ENCODE measurements at places on chromosomes 11 and 22. TPM values are rescaled to one million over a fixed set of nuclear protein-coding genes. Genes with fewer than 3 reads are reported as not detected.

GRCh38 chr22:46910624-46911023, 148.2 kb downstream of the TBC1D22A start:
- DNase-seq = no peak

- DNase-seq = no peak
These were observed 732.7 kb upstream of the TENM4 start for GRCh38 chr11:80173371-80174136.

DNA sequence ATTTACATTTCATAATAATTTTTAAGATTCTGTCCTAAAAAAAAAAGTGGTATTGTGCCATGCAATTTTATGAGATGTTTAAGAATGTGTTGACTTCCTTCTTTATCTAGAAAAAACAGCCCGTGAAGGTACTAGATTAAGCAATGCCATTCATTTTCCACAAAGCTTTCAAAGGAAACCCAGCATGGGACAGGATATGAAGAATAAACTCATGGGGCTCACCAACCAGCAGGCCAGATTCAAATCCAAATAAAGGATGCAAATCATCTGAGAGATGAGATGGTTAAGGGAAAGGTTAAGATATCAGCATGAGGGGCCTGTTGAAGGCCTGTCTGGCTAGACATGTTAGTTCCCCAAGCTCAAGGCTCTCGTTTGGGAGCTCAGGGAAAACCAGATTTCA, 199.1 kb downstream of the SWAP70 start:
- no peak for DNase-seq

DNA sequence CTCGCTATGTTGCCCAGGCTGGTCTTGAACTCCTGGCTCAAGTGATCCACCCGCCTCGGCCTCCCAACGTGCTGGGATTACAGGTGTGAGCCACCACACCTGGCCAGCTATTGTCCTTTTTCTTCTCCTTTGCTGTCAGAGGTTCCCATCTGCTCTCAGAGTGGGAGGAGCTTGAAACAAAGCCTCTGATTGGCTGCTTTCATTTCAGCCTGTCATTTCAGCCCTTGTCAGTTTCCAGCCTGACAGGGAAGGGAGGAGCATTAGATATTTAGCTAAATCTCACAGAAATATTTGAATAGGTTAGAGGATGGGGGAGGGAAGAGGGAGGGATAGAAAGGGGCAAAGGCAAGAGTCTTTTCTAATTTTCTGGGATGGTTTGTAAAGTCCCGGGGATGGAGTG, 8.7 kb downstream of the SLC22A6 start:
- DNase-seq = no peak

- DNase-seq = no peak
These were observed 2.1 kb upstream of the CCDC81 start for GRCh38 chr11:86372586-86372985.

GRCh38 chr22:46065691-46066454, 84.5 kb upstream of the PPARA start:
- no peak for DNase-seq

DNA sequence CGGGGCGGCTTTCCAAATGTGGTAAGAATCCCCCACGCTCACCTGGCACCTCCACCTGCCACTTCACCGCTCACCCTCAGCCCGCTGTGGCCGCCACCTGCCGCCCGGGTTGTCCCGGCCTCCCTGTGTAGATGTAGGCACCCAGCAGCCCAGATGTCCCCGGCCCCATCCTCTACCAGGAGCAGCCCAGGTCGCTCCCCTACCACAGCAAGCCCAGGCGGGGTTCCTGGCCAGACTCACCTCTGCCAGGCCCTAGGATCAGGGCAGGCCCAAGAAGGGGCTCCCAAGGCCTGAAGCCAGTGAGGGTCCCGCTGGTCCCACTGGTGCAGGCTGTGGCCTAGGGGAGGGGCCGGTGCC, 27.4 kb downstream of the MOB2 start:
- no peak for DNase-seq

DNA sequence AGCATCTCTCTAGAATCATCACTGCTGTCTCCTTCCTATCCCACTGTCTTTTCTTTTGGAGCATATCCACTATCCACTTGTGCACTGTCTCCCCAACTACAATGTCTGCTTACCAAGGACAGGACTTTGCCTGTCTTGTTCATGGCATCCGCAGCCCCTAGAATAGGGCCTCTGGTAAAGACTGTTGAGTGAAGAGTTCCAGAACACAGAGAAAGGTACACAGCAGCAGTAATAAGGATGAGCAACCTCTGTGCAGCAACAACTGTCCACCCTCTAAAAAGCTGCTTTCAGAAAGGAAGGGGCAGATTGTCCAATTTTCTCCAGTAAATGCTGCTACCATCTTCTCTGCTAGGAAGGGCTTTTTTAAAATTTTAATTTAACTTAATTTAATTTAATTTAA, 25.5 kb upstream of the BIRC3 start:
- no peak for DNase-seq

DNA sequence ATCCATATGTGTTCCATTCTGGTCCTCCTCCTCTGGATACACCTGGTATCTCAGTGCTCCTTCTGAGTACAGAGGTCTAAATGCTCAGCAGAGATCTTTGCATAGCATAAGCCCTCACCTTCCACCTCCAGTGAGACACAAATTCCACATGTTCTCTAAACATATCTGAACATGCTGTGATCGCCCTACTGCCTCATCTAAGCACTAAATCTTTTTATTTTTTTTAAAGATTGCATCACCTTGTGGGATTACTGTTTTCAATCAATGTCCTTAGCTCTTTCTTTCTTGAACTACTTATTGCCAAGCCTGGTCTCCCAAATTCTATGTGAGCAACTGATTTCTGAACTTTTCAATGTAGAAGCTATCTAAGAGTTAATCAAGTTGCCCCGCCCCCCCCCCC, 113.4 kb downstream of the TRPC6 start:
- DNase-seq = no peak

- no peak for DNase-seq
These were observed 83.2 kb upstream of the GAL start for GRCh38 chr11:68601147-68601546.

- no peak for DNase-seq
These were observed 39.3 kb downstream of the KCNJ4 start for GRCh38 chr22:38415561-38416321.

GRCh38 chr22:23388517-23388890, 191.6 kb downstream of the IGLL1 start:
- DNase-seq = no peak

- DNase-seq = no peak
These were observed 20.4 kb downstream of the MRGPRX4 start for GRCh38 chr11:18193010-18193409.

DNA sequence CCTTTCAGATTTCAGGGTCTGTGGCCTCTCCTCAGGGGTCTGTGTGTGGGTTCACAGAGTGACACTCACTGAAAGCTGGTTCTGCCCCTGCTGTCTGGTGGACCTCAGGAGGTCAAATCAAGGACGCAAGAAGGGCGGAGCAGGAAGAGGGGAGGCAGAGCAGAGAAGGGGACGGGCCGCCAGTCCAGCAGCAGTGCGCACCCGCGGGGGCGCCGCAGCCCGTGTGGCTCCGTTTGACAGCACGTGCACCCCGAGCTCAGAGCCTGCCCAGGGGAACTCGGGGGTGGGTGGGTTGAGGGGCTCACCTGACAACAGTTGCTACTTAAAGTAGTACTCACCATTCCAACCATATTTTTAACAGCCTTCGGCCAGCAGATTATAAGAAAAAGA, 71.4 kb upstream of the PITPNB start:
- no peak for DNase-seq

- DNase-seq = peak; percentile 7
These were observed 216.3 kb upstream of the TBCEL start for GRCh38 chr11:120807414-120808150.

- no peak for DNase-seq
These were observed 47.5 kb downstream of the PICALM start for GRCh38 chr11:86021377-86021776.

- DNase-seq = no peak
These were observed 598.6 kb downstream of the BUD13 start for GRCh38 chr11:116173941-116174911.

- DNase-seq = no peak
These were observed 6.2 kb downstream of the GLB1L3 start for GRCh38 chr11:134282121-134283045.

GRCh38 chr11:30346068-30346688, 23.3 kb downstream of the ARL14EP start:
- peak; percentile 10 for DNase-seq

DNA sequence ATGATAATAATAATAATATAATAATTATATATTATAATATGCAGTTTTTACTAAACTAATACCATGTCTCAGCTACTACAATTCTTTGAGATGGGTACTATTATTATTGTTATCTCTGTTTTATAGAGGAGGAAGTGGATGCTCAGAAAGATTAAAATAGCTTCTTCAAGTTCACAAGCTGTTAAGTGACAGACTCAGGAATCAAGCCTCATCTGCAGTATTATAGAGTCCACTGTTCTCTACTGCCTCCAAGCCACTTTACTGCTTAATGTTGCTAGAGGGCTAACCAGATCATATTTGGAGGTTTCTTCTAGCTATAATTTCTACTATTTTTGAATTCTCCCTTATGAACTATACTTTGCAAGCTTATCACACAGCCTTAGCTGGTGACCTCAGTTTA, 62.7 kb downstream of the CSTPP1 start:
- no peak for DNase-seq

GRCh38 chr22:47250995-47251765, 488.7 kb downstream of the TBC1D22A start:
- DNase-seq = no peak

DNA sequence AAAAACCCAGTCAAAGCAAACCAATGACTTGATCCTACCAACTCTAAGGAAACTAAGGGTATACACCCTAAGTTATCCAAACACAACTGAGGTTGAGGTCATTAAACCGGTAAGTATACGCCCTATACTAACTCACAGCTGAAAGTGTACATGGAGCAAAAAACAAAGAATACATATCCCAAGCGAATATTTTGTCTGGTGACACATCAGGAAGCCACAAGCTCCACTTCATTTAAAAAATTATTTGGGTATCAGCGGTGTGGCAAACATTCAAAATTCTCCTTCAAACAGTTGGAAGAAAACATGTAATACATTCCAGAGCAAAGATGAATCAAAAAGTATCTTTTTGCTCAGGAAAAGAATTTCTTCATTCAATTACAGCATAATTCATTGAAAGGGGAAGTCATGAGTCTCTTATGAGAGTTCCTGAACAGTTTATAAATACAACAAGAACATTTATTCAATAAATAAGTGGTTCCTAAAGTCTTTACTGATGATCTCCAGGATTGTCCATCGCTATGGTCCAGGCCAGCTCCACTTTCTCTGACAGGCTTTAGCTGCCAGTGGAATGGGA, 4.5 kb upstream of the JAML start:
- no peak for DNase-seq

- DNase-seq = peak; percentile 66
These were observed 2.9 kb upstream of the ARFGAP2 start for GRCh38 chr11:47179655-47179991.

GRCh38 chr22:20798218-20798617, 24.3 kb downstream of the SERPIND1 start:
- no peak for DNase-seq

DNA sequence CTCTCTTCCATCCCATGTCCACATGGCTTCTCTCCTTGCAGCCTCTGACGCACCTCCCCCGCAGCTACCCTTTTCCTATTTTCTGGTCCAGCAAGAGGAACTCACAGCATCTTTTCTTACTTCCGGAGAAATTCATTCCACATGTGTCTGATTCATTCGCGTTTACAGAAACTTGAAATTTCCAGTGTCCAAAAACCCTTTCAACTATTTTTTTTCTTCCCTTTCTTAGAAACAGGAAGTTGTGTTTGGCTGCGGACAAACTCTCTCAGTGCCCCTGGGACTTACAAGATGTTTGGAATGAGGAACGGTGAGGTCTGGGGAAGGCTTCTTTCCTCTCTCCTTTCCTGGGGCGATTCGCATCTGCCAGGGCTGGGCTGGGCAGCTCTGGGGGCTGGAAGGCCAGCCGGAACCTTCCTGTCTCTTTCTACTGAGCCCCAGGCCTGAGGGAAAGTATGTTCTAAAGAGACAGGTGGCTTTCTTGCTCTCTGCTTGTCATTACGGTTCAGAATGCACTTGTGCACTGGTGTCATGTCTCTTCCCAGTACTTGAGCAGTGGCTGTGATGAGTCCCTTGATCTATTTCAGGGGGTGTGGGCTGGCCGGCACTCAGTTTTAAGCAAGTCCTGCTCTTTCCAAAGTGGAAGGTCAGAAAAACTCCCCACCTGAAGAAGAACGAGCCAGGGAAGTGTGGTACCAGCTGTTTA, 27.5 kb downstream of the ADAMTS8 start:
- DNase-seq = no peak

GRCh38 chr11:19703211-19703610, 9.4 kb upstream of the NAV2 start:
- DNase-seq = no peak

DNA sequence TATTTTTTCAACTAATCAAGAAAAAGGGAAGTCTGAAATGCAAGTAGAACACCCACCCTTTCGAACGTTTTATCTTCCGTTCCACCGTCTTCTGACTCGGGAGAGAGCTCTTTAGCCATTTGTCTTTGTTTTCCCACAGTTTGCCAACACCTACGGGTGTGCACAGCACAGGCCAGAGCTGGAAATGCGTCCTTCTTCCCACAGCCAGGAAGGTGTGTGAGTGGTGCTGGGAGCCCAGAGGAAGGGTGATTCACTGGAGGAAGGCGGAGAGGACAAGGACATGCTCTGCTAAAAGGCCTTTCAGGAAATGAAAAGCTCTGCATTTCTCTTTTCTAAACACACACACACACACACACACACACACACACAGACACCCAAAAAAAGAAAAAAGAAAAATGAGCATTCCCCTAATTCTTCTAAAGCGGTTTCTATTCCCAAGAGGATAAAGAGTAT, 18.5 kb downstream of the ENDOD1 start:
- DNase-seq = peak; percentile 54

- DNase-seq = peak; percentile 40
These were observed 18.1 kb upstream of the MYH9 start for GRCh38 chr22:36405671-36406538.

The C2CD2L gene
- 7.8 TPM for total RNA-seq

The RIBC2 gene
- total RNA-seq = 4.5 TPM

The NLRP10 gene
- not detected for total RNA-seq

The MMP13 gene
- total RNA-seq = not detected

The PEX16 gene
- total RNA-seq = 34.5 TPM

The TMEM132A gene
- total RNA-seq = 105 TPM

The CEND1 gene
- not detected for total RNA-seq

The CCDC87 gene
- 0.91 TPM for total RNA-seq

The BACE1-AS gene
- total RNA-seq = 8.4 TPM

The API5 gene
- 117 TPM for total RNA-seq

The PPP2R5B gene
- 9.9 TPM for total RNA-seq

The PNPLA5 gene
- total RNA-seq = not detected

The SMIM35 gene
- not detected for total RNA-seq

The TIMM10 gene
- 68.5 TPM for total RNA-seq

The TBX10 gene
- total RNA-seq = not detected

The PATE2 gene
- total RNA-seq = not detected

The ENTHD1 gene
- not detected for total RNA-seq

All from Calu3 (cell line).